Islet precursor cell (in vitro differentiated cells): ENCODE measurements at places on chromosomes 5 and 9.

GRCh38 chr9:113570106-113570505, 106.6 kb downstream of the RGS3 start:
- DNase-seq: peak; percentile 35

- peak; percentile 37 for DNase-seq
These were observed 8.8 kb upstream of the TGFBI start for GRCh38 chr5:136020001-136020382.

DNA sequence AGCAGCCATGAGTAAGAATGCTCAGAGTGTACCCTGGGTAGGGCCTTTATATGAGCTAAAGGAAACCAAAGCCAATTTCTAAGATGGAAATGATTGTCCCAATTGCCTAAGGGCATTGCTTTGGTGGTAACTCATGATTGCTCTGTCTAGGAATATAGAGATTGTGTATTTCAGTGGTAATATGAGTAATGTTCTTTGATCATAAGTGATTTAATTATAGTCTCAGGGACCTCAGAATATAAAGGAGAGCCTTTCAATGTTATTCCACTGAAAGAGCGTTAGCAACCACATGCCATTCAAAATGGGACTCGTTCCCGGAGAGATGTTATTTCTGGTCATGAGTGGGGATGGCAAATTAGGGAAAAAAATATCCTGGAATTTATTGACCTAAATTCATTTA, 340.5 kb downstream of the ARHGEF28 start:
- DNase-seq: no peak

DNA sequence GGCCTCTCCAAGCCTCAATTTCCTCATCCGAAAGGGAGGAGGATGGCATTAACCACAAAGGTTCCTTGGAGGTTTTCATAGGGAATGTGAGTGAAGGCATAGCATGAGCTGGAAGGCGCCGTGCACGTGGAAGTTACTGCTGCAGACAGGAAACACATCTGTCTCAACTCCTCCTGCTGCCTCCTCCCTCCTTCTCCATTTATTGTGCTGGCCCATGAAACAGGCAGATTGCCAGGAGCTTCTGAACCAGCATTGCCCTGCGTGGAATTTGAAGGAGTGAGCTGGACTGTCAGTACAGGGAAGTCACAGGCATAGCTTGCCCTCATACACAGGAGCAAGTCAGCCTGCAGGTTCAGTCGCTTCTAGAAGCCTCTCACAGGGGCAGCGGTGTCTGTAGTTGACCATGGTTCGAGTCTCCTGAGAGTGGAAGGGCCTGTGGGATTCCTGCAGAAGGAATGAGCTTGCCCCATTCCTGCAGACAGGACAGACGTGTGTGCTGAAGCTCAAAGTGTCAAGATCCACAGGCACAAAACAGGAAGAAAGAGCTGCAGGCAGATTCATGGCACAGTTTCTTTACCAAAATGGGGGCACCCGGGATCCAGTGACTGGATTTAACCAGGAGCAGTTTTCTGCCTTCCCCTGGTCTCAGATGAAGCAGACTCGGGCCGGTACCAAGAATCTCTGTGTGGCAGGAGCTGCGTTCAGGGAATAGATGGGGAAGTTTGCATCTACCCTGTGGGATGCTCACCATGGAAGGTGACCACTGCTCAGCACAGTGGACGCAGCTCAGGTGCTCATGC, 48.7 kb upstream of the CTSL start:
- DNase-seq: no peak

- DNase-seq: no peak
These were observed 52.8 kb upstream of the SLC44A1 start for GRCh38 chr9:105191508-105192121.

DNA sequence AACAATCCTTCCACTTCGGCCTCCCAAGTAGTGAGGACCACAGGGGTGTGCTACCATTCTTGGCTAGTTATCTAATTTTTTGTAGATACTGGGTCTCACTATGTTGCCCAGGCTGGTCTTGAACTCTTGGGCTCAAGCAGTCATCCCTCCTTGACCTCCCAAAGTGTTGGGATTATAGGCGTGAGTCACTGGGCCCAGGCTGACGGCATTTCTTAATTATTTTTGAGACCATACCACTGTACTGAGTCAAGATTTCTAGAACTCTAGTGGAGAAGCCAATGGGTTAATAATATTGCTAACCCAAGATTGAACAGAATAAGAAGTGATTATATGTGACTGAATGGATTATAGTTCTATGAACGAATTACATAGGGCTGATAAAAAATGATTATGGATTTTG, 66.7 kb downstream of the TARS1 start:
- DNase-seq: no peak

GRCh38 chr5:150780187-150780692, 1.7 kb downstream of the SMIM3 start:
- no peak for DNase-seq

DNA sequence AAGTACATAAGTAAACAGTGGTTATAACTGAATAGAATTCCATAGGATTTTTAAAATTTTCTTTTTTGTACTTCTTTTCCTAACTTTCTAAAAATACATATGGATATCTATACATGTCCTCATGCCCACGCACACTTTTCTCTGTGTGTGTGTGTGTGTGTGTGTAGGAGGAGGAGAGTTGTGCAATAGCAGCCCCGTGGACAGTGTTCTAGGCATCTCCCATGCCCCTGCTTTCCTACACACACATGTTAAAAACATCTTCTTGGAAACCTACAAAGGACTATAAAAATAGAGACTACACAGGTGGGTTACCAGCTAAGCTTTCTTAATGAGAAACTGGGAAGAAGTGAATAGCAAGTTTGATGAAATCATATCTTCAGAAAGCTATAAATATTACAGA, 19.8 kb upstream of the HEXB start:
- no peak for DNase-seq

- DNase-seq: no peak
These were observed 779.3 kb downstream of the CDH9 start for GRCh38 chr5:26259081-26259480.

DNA sequence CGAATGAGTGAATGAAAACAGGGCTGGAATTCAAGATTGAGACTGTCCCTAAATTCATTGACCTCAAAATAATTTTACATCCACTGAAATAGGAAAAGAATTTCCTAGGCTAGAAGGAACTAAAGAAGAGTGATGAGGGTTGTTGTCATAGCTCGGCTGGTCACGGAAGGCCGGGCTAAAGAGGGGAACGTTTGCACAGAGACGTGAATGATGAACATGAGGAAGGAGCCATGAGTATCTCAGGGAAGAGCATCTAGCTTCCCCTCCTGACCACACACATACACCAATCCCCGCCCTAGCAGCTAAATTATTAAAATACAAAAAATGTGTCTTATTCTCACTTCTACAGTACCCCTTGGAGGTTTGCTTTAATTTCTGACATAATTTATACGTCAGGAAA, 124.4 kb upstream of the ABCA1 start:
- no peak for DNase-seq

- no peak for DNase-seq
These were observed 304.0 kb downstream of the NR2F1-AS1 start for GRCh38 chr5:93277051-93277450.

GRCh38 chr9:121691890-121692289, 40.5 kb downstream of the DAB2IP start:
- peak; percentile 75 for DNase-seq

GRCh38 chr5:96142786-96143434, 181.3 kb upstream of the ELL2 start:
- DNase-seq: no peak

DNA sequence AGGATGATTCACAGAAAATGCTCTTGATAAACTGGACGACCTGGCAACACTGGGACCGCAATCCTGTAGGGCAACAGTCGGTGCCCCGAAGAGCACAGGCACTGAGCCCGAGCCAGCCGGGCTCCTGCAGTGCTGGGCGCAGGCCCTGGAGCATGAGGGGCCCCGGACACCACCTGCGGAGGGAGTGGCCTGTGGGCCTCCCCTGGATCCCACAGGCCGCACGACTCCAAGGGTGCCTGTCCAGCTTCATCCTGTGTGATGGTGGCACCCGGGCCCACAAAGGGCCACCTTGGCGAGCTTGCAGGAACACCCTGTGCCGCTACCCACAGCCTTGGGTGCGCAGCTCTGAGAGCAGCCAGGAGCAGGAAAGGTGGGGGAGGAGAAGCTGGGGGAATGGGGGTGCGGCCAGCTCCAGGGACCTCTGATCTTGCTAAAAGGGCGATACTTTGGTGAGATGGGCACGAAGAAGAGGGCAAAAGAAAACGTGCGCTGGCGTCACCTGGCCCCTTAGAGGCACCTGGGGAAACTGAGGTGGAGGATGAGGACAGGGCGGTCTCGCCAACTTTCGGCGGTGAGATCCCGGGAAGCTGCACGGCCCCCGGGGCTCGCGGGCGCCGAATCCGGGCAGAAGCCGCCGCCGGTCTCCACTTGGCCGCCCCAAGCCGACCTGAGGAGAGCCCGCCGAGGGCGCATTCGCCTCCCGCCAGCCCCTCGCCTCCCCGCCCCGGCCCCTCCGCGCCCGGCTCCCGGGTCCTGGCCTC, 722 bp downstream of the TBC1D9B start:
- DNase-seq: no peak

- DNase-seq: no peak
These were observed 5.0 kb downstream of the ENTPD8 start for GRCh38 chr9:137435980-137436760.

DNA sequence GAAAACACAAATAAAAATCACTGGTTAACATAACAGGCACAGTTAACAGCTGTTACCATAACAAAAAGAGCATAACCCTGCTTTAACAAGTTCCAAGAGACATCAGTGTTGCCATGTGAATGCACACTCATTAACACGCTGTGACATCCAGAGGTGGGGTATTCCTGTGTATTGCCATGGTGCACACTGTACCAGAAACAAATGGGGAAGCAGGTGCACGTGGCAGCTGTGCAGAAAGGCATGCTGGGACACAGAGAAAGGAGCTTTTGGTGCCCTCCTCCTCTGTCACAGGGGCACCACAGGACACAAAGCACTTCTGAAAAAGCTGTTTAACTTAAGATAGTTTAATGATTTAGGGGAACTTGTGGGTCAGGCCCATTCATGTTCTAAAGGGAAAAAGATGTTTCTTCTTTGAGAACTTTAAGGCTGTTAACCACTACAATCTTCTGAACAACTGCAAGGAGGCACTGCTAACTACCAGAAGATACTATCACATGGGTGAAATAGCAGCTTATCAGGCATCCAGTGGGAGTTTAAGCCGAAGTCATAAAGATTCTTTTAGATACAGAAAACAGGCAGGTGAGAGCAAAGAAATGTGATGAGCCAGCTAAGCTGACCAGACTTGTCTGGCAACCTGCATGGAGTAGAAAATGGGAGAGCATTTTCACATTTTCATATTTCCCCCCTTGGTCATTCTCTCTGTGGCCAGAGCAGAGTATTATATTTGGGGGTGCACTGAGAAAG, 56.4 kb upstream of the GOLPH3 start:
- DNase-seq: no peak

DNA sequence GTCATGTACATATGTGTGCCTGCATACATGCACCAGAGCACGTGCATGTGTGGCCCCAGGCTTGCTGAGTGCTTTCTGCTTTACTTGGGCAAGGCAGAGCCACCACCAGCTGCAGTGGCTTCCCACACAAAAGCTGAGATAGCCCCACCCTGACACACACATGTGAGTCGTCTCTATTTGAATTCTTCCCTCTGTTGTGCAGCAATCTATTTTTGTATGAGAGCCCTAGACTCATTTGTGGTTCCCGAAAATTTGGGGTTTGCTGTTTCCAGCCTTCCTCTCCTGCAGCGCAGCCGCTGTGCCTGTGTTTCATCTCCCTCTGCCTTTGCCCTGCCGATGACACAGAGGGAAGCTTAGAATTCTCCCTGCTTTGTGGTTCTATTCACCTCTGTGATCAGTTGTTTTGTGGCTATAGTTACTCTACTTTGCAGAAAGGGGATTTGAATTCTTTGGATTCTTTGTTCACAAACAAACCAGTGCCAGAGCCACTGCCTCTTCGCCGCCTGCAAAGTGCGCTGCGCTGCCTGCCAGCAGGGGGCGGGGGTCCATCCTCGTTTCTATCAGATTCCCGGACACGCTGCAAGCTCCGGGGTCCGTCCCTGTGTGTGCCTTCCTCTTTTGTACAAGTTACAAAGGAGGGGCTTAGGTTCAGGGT, 95.8 kb upstream of the DAP start:
- DNase-seq: peak; percentile 96

- no peak for DNase-seq
These were observed 246.1 kb upstream of the ANKH start for GRCh38 chr5:15117688-15118087.

GRCh38 chr5:33937017-33937706, 976 bp downstream of the RXFP3 start:
- DNase-seq: no peak

- peak; percentile 80 for DNase-seq
These were observed 800 bp upstream of the AP3B1 start for GRCh38 chr5:78295035-78295961.

DNA sequence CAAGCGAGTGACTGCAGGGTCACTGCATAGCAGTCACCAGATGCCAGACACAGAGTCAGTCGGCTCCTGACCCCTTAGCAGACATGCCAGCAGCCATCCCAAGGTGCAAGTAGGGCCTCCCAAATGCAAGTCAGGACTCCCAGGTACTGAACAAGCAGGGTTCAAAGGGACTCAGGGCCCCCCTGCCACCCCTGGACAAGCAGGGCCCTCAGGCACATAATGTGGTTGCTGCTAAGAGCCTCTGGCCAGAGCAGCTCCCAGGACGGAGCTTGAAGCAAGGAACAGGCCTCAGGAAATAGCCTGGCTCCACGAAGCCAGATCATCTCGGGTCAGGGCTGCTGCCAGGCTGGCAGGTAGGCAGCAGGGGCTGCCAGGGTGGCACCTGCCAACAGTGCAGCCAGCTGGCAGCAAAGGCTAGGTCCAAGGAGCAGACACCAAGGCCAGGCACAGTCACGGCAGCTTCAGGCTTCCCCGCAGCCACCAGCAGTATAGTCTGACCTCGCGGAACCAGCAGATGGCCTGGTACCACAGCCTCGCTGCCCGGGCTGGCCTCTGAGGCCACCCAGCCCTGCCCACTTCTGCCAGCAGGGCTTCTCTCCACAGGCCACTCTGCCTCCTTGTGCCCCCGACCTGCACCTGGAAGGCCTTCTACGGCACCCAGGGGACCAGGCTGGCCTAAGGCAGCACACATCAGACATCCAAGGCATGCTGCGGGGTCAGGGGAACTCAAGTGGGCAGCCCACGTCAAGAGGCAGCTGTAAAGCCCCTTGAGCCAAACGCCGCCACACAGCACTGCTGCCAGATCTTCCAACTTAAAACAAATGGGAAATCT, 7.4 kb downstream of the EEIG1 start:
- DNase-seq: peak; percentile 63

GRCh38 chr5:8650186-8650585, 781.2 kb downstream of the MTRR start:
- no peak for DNase-seq

GRCh38 chr5:657570-657969, 35.6 kb downstream of the TPPP start:
- peak; percentile 73 for DNase-seq

DNA sequence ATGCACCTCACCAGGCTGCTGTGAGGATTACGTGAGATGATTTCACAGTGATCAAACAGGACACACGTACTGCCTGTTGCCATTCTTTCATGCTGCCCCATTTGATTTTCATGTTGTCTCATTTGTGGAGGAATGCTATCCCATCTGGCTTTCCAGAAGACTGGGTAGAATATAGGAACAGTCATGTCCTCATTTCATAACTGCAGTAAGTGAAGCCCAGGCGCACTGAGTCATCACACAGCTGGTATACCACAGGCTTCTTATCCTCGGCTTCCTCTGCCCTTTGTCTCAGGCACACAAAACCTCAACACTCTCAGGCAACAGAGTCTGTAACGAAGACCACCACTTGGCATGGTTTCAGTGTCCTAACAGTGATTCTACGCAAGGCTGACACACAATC, 62.3 kb downstream of the LHFPL2 start:
- DNase-seq: no peak
